Erythroblast (primary cell): ENCODE measurements at places on chromosomes 6 and 20.

DNA sequence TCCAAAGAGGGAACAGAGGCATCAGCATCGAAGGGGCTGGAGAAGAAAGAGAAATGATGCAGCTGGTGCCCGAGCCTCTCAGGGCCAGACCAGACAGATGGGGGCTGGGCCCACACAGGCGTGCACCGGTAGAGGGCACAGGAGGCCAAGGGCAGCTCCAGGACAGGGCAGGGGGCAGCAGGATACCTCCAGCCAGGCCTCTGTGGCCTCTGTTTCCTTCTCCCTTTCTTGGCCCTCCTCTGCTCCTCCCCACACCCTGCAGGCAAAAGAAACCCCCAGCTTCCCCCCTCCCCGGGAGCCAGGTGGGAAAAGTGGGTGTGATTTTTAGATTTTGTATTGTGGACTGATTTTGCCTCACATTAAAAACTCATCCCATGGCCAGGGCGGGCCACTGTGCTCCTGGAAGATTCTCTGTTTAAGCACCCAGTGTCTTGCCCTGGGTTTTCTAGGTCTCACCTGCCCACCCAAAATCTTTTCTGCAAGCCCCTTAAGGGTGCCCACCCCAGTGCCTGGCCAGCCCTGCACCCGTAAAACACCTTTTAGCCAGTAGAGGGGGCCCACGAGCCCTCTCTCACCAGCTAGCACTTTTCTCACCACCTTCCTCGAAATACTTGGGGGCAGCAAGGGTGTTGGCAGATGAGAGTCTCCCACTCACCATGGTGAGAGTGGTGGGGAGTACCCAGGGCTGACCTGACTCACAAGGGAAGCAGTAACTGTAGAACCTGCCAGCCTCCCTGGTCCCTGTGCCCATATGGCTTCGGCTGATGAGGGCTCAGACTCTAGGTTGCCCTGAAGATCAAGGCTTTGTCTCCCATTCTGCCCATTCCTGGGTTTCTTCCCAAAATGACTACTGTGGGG is 35.7 kb upstream of the ID1 start:
- DNase-seq = peak; percentile 51

- DNase-seq = no peak
Observed at GRCh38 chr20:38579219-38579910, 1.6 kb upstream of the ADIG start.

DNA sequence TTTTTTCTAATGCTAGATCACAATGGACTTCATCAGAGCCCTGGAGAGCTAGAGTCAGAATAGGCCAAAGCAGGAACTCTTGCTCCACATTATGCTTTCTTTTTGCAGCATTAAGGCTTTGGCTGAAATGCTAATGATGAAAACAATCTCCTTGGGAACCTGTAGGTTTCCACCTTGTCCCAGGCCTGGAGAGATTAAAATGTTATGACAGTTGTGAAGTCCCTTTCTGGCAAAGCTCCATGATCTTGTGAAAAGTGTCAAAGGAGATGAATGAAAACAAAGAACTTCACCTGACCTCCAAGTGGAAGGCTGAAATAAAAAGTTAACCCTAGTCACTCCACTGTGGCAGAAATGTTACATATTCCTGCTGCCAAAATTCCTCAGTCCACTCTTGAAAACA is 64.0 kb upstream of the LRRC1 start:
- no peak for DNase-seq

- no peak for DNase-seq
Observed at GRCh38 chr20:16236589-16237241, 336.5 kb downstream of the KIF16B start.

DNA sequence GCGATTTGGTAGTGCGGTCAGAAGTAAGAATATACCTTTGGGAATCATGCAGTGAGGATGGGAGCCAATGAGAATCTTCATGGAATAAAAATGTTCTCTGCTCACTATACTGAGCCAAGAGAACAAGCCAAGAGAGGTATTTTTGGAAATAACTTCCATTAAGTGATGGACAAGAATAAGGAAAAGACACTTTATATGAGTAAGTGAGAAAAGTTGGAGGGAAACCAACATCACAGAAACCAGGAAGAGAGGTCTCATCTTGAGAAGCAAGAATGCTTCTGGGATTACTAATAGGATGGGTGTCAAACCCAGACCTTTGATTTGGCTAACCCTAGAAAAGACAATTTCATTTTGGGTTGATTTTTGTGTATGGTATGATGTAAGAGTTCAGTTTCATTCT is 181.2 kb upstream of the JAG1 start:
- DNase-seq = no peak

- no peak for DNase-seq
Observed at GRCh38 chr6:3235486-3235885, 8.0 kb upstream of the TUBB2B start.

DNA sequence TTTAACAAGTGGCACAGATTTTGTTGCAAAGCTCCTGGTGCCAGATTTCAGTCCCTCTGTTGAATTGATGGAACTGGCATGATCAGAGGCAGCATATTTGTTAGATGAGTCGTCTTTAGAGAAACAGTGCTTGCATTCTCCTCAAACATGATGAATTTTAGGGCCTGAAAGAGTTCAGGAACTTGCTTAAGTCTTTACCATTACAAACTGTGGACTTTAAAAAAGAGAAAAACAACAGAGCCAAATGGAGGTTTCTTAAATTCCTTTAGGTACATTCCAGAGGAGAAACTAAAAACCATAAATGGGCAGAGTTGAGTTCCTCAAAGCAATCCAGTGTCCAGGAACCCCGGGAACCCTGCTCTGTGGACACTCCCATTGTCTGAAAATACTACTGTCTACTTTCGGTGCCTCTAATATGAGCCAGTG is 2.5 kb downstream of the GTF2H5 start:
- DNase-seq = no peak

- DNase-seq = no peak
Observed at GRCh38 chr6:10487668-10488327, 33.4 kb upstream of the GCNT2 start.

DNA sequence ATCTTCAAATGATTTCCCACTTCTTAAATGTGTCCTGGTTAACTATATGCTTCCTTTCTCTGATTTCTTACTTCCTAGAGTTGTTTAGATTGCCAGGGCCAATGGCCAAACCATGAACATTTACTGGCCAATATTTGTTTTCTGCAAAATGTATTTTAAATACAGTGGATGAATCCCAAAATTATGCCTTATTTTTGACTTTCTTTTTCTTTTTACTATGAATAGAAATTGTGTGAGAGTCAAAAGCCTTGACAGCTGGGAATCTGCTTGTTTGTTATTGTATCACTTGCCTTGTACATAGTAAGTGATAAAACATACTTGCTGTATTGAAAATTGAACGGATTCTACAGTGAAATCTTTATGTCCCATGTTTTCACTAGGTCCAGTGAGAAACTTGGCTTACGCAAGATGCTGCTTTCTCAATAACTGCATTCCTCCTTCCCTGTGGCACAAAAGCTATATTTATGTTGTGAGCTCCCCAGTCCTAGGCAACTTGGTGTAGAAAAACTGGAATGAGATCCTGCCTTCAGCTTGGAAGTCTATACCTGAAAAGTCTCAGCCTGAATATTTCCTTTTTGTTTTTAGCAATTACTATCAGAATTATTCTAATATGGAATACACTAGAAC is 295.2 kb downstream of the EPHA7 start:
- no peak for DNase-seq

- DNase-seq = no peak
Observed at GRCh38 chr20:16617056-16617455, 43.8 kb upstream of the KIF16B start.

DNA sequence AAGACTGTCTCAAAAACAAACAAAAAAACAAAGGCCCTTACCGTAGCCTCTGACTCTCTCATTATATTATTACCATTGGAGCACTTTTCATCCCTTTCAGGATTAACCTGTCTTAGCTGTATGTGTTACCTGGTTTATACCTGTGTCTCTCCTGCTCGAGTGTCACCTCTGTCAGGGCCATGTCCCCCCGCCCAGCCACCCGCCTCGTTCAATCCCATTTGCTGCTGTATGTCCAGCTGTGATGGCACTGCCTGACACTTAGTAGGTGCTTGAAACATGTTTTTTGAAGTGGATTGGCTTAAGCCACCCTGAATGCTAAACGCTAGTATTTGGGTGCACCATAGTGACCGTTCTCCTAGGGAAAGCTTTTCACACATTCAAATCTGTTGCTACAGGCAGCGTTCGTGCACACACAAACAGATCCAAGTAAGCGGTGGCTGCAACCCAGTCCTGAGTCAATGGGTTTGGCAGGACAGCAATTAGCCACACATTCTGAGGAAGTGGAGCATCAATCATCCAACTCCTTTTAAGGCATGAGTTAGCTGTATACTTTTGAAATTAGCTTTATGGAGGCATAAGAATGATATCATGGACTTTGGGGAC is 98.9 kb upstream of the ZNF217 start:
- no peak for DNase-seq

- DNase-seq = no peak
Observed at GRCh38 chr20:5886788-5887187, 63.5 kb downstream of the TRMT6 start.

DNA sequence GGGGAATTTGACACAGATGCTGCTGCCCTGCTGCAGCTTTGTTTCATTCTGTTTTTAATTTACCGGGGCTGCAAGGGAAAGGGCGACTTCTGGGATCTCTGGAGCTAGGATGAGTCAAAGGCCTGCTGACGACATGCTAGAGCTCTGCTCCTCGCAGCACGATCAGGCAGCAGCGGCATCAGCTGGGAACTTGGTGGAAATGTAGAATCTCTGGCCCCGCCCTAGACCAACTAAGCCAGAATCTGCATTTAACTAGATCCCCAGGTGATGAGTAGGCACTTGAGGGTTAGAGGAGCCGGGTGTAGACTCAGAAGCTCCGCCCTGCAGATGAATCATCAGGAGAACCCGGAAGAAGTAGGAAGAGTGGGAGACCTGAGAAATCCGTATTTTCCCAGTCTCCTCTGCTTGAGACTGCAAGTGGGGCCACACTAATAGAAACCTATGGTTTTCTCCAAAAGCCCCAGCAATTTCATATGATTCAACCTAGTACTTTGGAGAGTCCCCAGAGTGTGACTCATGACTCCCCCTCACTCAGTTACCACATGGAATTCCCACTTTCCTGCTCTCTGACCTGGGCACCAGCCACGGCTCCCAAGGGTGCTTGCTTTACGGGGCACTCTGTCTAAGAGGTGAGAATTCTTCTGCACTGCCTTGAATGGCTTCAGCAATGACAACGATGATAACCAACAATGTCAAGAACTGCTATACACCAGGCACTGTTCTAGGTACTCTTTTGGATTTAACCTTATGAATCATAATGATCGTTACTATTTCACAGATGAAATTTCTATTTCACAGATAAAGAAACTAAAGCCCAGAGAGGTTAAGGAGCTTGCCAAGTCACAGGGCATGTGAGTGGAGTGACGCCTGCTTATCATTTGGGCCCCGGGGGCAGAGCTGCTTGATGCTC is 18.1 kb downstream of the TUBB2B start:
- peak; percentile 72 for DNase-seq

DNA sequence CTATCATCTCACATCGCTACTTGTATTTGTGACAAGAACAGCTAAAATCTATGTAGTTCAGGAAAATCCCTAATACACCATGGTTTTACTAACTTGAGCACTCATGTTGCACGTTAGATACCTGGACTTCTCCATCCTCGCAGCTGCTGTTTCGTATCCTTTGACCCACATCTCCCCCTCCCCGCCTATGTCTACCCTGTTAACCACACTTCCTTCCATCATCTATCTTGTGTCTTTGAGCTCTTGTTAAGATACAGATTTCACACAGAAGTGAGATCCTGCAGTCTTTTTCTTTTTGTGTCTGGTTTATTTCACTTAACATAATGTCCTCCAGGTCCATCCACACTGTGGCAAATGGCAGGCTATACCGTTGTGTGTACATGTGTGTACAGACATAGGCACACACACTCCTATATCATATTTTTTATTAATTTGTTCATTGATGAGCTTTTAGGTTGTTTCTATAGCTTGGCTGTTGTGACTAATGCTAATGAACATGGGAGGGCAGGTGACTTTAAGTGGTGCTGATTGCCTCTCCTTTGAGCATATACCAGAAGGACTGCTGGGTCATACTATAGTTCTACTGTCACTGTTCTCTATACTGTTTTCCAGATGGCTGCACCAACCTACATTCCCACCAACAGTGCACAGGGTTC is 117.8 kb downstream of the WDR27 start:
- no peak for DNase-seq

DNA sequence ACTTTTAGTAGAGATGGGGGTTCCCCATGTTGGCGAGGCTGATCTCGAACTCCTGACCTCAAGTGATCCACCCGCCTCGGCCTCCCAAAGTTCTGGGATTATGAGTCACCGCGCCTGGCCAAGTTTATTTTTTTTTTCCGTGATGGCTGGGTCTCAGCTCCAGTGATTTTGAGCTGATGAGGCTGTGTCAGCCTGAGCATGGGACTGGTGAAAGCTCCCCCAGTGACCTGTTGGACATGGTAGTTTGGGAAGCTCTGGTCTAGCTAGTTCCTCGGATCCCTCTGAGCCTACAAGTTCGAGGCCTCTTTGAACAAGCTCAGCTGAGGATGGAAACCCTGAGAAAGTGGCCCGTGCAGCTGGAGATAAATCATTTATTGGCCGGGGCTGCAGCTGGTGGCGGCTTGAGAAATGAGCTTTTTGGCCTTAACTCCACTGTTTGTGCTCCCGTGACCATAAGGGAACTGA is 126.8 kb downstream of the SNX5 start:
- DNase-seq = no peak

GRCh38 chr6:107185391-107185970 is 70.2 kb upstream of the BEND3 start:
- no peak for DNase-seq

GRCh38 chr20:31815408-31816188 is 3.6 kb upstream of the MYLK2 start:
- no peak for DNase-seq

GRCh38 chr6:49457771-49458170 is 5.3 kb downstream of the MMUT start:
- DNase-seq = no peak

GRCh38 chr20:21309678-21310467 is 6.7 kb downstream of the XRN2 start:
- no peak for DNase-seq

- no peak for DNase-seq
Observed at GRCh38 chr6:3665608-3666007, 85.9 kb downstream of the PXDC1 start.

GRCh38 chr6:72646604-72647485 is 25.0 kb downstream of the KCNQ5 start:
- no peak for DNase-seq

GRCh38 chr6:52727908-52728307 is 35.4 kb downstream of the GSTA2 start:
- no peak for DNase-seq

- DNase-seq = no peak
Observed at GRCh38 chr6:164057876-164058275, 643.4 kb downstream of the QKI start.

DNA sequence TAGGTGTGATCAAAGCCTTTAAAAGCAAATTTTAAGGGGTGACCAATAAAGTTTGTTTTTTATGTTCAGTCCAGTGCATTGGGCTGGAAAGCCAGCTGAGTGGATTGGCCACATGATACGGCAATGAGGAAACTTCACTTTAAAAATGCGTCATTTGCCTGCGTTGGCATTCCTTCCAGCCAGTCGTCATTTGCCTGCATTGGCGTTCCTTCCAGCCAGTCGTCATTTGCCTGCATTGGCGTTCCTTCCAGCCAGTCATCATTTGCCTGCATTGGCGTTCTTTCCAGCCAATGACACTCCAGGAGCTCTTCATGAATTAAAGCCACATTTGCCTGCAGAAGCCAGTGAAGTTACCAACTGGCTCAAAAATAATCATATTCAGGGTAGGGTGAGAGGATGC is 378.6 kb downstream of the SMOC2 start:
- DNase-seq = no peak

GRCh38 chr6:56594699-56595098 is 48.0 kb downstream of the DST start:
- no peak for DNase-seq

- DNase-seq = no peak
Observed at GRCh38 chr6:1910621-1911407, 301.1 kb downstream of the FOXC1 start.
